CD4-positive, alpha-beta T cell (primary cell): ENCODE measurements at places on chromosomes 1 and 21.

GRCh38 chr1:201110616-201111015 is 1.6 kb downstream of the CACNA1S start:
- DNase-seq = no peak

- DNase-seq = no peak
Observed at GRCh38 chr1:159866066-159866465, 3.6 kb upstream of the VSIG8 start.

DNA sequence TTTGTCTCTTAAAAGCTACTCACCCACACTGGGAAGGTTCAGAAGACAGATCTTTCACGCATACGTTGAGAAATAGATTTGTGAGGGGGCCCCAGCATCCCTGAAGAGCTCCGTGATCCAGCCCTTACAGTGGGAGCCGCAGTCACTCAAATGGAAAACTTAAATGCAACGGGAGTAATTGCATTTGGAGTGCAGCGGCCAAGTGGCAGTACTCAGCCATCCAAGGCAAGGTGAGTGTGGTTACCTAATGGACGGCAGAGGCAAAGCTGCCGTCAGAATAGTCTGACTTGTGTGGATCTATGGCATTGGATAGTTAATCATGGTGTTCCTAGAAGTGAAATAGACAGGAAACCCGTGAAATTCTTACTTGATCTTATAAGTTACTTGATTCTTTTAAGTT is 5.1 kb downstream of the SPSB1 start:
- DNase-seq = no peak

DNA sequence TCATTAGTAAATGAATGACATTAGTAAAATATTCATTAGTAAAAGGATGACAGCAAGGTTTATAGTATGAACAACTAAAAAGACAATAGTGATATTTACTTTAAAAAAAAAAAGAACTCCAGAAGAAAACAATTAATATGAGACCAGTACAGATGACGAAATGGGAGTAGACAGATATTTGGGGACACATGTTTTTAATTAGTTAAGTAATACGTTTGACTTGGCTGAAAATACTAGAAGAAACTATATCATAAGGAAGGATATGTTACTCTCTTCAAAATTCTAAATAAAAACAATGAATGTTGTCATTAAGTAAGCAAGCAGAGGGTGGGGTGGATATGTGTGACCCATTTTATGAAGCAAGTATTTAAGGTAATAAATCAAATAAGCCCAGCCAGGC is 61.9 kb downstream of the GPATCH2 start:
- no peak for DNase-seq

- no peak for DNase-seq
Observed at GRCh38 chr1:184497959-184498723, 111.3 kb downstream of the C1orf21 start.

- no peak for DNase-seq
Observed at GRCh38 chr1:66341446-66342089, 192.4 kb upstream of the SGIP1 start.

- DNase-seq = no peak
Observed at GRCh38 chr1:101437800-101438199, 201.0 kb downstream of the S1PR1 start.

DNA sequence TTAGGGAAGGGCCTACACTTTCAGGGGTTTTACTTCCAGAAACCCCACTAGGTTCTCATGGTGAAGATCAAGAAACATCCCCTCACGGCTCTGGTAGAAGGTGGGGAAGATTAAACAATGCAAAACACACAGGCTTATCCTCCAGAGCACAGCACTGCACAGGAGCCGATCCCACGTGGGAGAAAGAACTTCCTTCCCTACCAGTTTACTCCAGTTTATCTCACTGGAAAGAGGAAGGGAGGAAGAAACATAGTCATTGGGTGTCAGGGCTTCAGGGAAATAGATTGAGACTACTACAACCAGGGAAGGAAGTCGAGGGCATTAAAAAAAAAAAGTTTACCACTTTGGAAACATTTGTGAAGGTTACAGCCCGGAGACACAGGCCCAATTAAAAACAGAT is 164.4 kb downstream of the NTPCR start:
- no peak for DNase-seq

GRCh38 chr1:57747818-57748217 is 324.0 kb upstream of the DAB1 start:
- no peak for DNase-seq

DNA sequence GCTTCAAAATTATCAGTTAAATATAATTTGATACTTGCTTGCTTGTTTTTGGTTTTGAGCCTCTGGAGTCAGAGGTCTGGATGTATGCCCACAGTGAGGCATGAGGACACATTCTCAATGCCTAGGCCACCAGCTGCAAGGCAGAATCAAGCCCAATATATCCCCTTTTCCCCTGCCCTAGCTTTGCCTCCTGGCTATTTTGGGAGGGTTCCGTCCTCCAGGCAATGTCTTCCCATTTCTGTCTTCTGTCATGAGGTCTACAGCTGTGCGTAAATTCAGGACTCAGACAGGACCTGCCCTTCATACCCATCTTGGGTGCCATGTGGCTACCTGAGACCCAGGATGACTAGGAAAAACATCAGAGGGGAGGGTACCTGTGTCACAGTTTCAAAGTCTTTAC is 19.2 kb downstream of the NRDC start:
- DNase-seq = no peak

DNA sequence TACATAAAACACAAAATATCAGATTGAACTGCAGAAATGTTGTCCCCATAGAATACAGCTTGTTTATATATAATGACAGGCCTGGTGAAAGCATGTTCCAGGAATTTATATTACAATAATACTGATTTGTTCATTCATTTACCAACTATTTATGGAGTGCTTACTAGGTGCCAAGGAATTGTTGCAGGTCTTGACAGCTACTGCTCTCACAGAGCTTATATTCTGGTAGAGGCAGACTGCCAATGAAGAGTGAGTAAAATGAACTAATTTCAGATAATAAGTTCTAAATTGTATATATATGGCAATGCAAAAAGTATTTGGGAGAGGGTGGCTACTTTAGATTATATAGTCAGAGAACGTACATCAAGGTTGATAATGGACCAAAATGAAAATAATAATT is 152.0 kb downstream of the COQ8A start:
- no peak for DNase-seq

DNA sequence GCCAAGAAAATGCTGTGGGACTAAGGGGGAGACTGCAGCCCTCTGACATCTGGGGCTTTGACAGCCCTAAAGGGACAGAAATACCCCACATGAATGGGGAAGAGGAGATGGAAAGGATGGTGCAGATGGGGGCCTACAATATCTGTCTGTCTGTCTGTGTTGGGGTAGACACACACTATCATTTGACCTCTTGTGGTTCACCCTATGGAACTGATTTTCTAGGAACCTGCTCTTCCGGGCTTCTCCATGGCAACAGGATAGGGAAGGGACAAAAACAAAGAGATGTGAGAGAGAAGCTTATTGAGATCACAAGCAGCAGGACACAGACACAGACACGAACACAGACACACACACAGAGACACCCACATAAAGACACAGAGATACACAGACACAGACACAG is 17.1 kb downstream of the KIF21B start:
- no peak for DNase-seq

DNA sequence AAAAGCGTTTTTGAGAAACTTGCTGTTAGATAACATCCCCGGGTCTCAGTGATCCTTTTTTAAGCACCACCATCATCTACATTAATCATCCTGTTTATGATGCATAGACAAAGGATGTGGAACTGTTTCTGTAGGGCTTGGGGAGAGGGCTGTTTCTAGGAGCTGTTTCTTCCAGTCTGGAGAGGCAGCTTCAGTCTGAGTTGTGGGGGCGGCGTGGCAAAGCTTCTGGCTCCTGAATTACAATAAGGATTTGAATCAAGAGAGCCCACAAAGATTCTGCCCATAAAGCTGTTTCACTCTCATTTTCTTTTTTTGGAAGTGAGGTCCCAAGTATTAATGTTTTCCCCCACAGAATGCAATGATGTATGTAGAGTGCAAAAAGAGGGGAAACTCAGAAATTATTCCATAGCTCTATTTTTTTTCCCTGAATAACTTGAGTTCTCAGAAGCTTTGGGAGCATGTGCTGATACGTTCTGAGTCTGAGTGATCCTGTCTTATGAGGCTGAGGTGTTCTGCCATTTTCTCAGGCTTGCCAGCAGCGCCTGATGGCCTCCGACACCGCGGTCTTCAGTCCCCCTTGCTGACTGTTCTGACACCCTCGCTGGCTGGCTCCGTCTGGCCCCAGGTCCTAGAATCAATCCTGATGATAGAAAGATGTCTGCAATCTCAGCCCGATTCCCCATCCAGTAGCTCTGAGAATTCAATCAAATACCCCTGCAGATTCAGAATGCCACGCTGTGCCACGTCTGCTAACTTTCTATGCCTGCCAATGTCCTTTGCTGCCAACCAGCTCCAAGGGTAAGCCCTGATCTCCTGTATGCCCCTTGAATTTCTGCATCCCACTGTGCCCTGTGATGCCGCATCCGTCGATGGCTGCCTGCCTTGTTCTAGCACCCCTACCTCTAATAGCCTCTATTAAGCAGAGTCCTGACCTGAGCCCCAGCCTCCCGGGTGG is 92.4 kb upstream of the AKT3 start:
- no peak for DNase-seq

- no peak for DNase-seq
Observed at GRCh38 chr1:87044424-87044823, 130.0 kb downstream of the HS2ST1 start.

- no peak for DNase-seq
Observed at GRCh38 chr1:239547987-239548386, 161.6 kb downstream of the CHRM3 start.

GRCh38 chr1:175443332-175443731 is 250.8 kb upstream of the KIAA0040 start:
- no peak for DNase-seq

- no peak for DNase-seq
Observed at GRCh38 chr1:166164995-166165660, 1.7 kb downstream of the FAM78B start.

- DNase-seq = no peak
Observed at GRCh38 chr1:27554759-27555699, 48.9 kb downstream of the AHDC1 start.

GRCh38 chr1:17276568-17276967 is 27.7 kb downstream of the PADI3 start:
- no peak for DNase-seq

DNA sequence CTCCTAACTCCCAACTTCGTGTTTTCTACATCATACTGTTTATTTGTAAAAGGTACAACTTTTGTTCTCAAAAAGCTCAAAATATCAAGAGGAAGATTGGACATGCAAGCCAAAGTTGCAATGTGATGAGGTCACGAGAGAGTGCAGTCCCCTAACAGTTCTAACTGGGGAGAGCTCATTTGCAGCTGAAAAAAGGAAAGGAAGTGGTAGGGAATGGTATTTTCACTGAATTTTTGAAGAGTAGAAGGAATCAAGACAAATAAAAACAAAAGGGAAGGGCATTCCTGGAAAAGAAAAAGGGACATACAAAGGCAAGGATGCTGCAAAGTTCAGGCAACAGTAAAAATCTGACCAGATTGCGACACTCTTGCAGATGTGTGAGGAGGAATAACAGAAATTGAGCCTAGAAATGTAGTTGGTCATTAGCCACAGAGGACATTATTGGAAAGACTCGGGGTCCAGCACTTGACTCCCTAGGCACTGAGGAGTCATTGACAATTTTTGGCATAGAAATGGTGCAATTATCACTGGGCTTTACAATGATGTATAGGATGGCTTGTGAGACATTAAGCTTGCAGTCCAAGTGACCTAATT is 67.9 kb downstream of the TBX15 start:
- no peak for DNase-seq

DNA sequence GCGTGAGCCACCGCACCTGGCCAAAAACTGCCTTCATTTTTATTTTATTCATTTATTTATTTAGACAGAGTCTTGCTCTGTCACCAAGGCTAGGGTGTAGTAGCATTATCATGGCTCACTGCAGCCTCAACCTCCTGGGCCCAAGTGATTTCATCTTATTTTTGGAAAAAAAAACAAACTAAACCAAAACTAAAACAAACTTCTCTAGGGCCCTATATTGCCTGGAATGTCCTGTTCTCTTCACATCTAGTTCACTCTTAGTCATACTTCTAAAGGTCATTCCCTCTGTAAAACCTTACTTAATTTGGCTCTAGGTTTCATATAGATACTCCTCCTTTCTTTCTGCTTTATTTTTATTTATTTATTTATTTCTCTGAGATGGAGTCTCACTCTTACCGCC is 15.6 kb downstream of the RPS27 start:
- no peak for DNase-seq

GRCh38 chr21:43781846-43782245 is 5.7 kb upstream of the CSTB start:
- no peak for DNase-seq

DNA sequence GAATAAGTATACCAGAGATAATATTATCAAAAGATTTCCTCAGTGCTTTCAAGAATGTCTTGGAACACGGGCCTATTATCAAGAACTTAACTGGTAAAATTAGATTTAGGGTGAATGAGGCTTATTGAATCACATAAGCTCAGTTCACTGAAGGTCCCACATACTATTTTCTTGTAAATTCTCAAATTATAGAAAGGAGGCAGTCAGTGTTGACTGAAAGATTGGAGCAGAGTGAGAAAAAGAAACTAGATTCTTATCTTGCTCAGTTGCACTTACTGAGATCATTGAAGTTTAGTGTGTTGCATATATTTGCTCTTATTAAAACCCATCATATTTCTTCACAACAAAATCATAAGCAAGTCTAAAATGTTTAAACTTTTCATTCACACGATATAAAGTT is 3.9 kb upstream of the RGS1 start:
- DNase-seq = peak; percentile 43

DNA sequence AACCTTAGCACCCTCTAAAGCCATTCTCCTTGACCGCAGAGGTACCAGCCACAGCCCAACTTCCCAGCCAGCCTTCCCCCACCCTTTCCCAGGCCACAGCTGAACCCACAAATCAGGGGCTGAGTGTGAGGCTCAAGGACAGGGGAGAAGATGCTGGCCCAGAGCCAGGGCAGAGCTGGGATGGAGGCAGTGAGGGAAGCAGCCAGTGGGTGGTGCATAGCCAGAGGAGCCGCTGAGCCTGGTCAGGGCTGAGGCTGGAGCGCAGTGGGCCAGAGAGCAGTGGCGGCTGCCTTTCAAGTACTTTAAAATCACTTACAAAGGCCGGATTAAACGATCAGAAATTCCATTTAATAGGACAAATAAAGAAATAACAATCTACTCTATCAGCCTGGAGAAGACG is 36.3 kb downstream of the DMAP1 start:
- no peak for DNase-seq

DNA sequence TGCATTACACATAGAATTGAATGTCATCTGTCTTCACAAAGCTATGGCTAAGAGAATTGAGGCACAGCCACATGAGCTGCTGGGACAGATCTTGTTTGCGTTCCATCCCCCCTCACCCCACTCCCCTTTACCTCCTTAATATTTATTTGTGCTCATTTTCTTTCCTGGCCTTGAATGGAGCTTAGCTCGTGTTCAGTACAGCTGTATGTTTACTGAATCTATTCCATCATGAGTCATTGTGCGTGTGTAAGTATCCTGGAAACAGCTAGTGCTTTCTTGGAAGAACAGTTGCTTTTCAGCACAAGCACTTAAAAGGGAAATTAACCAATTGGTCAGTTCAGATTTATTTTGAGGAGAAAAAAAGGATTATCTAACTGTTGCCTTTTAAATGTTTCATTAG is 14.7 kb downstream of the PROX1 start:
- DNase-seq = no peak
